Stimulated activated CD4-positive, alpha-beta T cell treated with anti-CD3 and anti-CD28 coated beads, Interleukin-4, amount 100 ng/mL, for 24 hours (primary cell): ENCODE measurements at places on chromosomes 13 and 19.

DNA sequence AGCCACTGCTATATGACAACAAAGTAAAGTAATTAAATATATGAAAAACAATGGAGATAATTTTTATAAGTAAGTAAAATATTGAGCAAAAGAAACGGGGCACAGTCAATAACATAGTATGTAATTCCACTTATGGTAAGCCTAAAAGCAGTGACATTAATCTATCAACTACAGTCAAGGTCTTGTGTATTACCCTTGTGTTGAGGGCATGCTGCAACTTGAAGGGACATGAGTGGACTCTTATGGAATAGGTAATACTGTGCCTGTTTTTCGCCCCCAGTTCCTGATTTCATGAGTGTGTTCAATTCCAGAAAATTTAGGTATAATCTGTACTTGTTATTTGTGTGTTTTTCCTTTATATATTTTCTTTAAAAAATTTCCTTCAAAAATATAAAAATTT, 201.3 kb upstream of the SLITRK6 start:
- DNase-seq = no peak

DNA sequence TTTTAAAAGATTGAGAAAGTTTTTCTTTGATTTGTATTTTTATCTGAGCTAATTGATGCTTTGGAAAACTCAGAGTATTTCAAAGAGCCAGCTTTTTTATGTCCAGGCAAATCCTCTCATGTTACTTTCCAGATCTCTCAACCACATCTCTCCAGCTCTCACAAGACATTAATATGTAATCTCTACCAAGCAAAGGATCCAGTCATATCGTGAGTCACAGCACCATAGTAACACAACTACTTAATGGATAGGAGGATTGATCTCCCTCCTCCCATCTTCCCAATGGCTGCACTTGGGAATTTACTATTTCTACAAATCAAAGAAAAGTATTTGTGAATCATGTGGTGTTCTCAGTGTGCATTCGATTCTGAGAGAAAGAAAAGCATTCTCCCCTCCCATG, 63.3 kb downstream of the POU4F1 start:
- DNase-seq = no peak

DNA sequence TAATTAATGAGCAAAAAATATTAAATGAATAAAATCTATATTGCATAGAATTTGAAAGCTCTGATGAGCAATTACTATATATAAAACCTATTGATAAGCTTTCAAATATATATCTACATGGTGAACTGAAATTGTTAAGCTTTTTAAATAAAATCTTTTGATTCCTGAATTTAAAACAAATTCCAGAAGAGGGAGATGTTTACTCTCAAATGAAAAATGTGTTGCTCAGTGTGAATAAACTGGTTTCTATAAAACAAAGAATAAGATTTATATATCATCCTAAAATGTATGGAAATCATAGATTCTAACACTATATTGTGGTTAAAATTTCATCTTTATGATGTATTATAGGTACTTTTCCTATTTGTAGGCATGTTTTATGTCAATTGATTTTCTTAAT, 171.5 kb upstream of the SLITRK6 start:
- no peak for DNase-seq

- no peak for DNase-seq
These were observed 307.6 kb downstream of the SHISA2 start for GRCh38 chr13:25744178-25744577.

DNA sequence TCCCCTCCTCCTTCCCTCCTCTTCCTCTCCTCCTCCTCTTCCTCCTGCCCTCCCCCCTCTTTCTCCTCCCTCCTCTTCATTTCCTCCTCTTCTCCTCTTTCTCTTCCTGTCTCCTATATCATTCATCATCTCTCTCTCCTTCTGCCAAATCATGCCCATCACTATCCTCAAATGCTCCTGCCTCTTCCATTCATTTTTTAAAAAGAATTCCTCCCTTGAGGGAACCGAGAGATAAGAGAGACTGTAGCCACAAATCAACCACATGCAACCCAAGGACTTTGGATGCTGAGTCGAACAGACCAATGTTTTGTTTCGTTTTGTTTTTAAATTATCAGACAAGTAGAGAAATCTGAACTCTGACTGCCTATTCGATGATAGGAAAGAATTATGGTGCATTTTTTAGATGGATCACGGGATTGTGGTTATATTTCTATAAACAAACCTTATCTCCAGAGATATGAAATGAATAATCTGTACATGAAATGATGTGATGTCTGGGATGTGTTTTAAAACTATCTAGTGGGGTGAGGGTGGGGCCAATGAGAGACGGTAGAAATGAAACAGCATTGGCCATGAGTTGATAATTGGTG, 9.5 kb upstream of the ZNF541 start:
- no peak for DNase-seq

GRCh38 chr13:25231517-25231916, 55.8 kb downstream of the MTMR6 start:
- no peak for DNase-seq

DNA sequence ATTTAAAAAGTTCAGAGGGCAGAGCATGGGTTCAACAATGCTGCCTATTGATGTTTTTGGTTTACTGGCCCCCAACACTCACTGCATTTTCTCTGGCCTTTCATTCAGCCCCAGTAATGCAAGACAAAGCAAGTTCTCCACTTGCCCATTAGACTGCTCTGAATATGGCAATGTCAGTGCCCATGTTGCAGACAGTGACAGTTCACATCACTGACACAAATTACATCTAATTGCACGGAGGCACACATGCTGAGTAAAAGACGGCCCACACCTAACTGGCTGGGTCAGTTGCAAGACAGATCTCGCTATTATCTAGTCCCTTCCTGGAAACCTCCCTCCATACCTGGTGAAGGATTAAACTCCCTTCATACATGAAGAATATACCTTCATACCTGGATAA, 54.0 kb downstream of the ENOX1 start:
- no peak for DNase-seq

DNA sequence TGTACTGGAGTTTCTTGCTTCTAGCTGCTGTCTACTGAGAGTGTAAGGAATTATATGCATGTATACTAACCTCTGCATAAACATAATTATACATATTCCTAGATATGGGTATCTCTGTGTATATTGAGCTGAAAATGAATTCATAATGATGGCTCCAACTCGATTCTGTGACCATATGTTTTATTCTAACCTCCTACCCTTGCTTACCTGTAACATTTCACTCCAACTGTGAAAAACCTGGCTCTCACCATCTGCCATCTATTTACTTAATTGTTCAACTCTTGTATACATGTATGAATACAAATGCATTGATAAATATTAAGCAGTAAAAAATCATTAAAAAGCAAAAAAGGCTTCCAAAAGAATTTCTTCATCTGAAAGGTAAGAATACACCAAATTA, 1729.5 kb upstream of the SPRY2 start:
- DNase-seq = no peak

GRCh38 chr19:31676271-31677004, 327.2 kb upstream of the TSHZ3 start:
- no peak for DNase-seq
